ENCODE measurements at places on chromosomes 2 and 18.

GRCh38 chr2:5985536-5986385 lies 293.6 kb downstream of the SOX11 start:
- DNase-seq: no peak

- no peak for DNase-seq
These were observed 54.6 kb upstream of the TNP1 start for GRCh38 chr2:216914491-216914890.

- no peak for DNase-seq
These were observed 50.5 kb downstream of the KCNE4 start for GRCh38 chr2:223102450-223102849.

DNA sequence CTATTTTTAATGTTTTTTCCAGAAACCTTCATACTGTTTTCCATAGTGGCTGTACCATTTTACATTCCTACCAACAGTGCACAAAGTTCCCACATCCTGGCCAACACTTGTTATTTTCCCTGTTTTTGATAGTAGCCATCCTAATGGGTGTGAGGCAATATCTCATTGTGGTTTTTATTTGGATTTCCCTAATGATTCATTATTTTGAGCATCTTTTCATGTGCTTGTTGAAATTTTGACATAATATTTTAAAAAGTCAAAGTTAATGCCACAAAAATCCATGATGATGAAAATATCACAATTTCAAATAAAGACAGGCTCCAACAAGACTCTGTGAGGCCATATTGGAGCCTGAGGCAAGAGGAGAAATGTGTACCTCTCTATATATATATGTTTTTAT lies 50.2 kb downstream of the VWA3B start:
- DNase-seq: no peak

DNA sequence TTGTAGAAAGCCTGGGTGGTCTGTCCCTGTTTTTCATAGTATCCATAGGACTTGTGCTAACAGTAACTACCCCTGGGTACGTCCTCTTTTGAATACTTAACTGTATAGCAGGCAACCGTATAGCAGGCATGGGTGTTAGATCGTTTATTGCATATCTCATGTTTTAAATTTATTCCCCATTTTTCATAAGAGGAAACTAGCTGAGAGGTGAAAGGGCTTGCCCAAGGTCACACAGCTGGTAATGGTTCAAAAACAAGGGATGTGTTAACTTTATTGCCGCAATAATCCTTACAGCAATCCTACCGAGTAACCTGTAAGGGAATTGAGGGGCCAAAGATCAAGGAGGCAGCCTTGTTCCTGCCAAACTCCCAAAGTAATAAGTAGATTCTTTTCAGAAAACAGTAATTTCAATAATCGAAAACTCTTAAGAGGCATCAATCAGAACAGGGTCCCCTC lies 990 bp upstream of the MGAT4A start:
- no peak for DNase-seq

GRCh38 chr2:167132906-167133555 lies 244.8 kb downstream of the XIRP2 start:
- no peak for DNase-seq

DNA sequence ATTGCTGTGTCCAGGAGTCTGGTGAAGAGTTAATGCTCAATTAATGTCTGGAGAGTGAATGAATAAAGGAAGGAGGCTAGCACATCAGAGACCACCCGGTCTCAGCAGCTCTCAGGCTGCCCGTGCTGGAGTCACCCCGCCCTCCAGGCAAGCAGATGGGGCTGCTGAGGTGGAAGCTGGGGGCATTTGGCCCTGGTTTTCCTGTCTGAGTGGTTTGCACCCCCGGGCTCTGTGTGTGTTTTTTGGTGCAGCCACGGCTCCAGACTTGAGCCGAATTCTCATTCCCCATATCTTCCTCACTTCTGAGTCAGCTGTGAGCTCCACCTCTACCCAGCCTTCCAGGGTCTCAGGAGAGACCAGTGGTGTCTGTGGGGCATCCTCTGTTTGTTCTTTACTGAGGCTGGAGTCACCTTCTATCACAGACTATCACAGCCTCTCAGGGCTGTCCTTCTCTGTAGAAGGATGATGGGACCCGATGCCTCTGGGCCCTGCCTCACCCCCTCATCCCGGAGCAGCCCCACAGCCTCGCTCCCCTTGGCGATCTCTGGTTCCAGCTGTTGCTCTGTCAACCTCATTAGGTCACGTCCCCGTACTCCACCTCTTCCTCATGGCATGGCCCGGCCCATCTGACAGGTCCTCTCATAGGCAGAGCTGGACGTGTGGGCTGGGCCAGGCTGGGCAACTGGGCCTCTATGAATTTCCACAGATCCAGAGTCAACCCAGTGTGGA lies 60.8 kb downstream of the HS1BP3 start:
- no peak for DNase-seq

- no peak for DNase-seq
These were observed 1.3 kb downstream of the PTPN2 start for GRCh38 chr18:12882453-12883371.

DNA sequence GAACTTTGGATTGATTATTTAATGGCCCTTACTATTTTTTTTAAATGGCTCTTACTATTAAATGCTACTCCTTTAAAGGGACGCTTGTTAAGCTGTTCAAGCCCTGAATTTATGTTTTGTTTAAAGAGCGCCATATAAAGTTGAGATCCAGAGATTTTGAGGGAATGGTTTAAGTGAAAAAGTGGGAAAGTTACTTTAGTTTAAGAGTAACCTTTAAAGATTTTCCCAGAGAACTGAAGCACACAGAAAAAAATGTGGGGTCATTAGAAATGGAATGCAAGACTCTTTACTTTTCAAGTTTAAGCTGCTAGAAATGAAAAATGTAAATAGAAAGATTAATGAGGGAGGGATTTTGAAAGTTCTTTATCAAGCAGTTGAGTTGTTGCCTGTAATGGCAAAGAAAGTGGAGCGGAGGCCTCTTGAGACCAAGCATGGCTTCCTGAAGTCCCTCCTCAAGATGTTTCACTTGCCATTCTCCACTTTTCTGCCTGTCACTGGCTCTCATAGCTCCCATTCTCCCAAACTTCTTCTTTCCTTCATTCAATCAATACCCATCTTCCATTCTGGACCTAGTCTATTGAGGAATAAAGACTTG lies 93.2 kb downstream of the KCNS3 start:
- DNase-seq: no peak

- DNase-seq: no peak
These were observed 148.5 kb downstream of the MGAT5 start for GRCh38 chr2:134402410-134402809.

DNA sequence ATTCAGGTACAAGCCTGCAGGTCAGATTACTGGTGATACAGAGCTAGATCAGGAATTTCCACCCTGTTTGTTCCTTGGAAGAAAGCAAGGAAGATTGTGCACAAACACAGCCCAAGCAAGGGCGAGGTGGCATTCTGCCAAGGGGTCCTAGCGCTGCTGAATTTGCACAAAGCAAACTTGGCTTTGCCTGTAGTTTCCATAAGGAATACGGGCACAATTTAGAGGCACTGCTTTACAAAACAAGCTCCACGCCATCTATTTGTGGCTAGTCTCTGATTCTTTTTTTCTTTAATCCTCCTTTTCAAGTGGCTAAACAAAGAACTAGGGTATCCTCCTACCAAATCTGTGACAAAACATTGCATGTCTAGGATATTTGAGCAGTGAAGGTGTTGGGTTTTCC lies 195.5 kb upstream of the ACVR2A start:
- DNase-seq: no peak

DNA sequence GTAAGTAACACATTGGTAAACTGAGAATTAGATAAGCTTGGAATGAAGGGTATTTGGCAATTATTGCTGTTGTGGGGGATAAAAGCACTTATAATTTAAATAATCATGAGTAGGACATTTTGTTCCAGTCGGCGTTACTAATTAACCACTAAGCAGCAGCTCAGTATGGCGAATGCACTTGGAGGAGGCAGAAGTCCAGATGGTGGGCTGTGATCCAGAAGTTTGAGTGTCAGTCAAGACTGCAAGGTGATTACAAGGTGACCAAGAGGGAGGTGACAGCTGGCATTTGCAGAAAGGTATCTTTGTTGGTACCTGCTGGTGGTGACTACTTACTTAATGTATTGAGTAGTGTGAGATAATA lies 643.6 kb upstream of the FAM98A start:
- no peak for DNase-seq

GRCh38 chr2:151840216-151841046 lies 12.2 kb upstream of the ARL5A start:
- DNase-seq: no peak

DNA sequence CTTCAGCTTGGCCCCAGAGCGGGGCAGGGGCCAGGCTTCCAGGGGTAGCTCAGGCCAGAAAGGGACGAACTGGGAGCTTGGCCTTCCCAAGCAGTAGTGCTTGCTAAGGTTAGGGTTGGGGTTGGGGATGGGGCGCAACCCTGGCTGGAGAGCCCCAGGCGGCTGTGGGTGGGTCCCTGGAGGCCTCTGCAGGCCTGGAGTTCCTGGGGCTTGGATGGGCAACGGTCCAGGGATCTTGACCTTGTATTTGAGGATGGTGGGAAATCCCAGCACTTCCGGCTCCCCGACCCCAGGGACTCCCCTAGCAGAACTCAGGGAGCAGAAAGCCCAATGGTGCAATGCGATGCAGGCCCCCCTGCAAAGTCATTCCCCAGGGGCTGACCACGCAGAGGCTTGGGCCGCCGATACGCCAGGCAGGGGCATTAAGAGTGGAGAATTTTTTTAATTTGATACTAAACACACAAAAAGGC lies 12.6 kb upstream of the MLPH start:
- no peak for DNase-seq

DNA sequence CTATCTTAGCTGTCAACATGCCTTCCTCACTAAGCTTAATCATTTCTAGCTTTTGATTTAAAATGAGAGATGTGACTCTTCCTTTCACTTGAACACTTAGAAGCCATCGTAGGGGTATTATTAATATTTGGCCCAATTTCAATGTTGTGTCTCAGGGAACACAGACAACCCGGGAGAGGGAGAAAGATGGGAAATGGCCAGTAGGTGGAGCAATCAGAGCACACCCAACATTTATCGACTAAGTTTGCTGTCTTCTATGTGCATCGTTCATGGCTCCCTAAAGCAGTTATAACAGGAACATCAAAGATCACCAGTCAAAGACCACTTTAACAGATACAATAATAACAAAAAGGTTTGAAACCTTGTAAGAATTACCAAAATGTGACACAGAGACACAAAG lies 110.2 kb downstream of the OLA1 start:
- DNase-seq: no peak

DNA sequence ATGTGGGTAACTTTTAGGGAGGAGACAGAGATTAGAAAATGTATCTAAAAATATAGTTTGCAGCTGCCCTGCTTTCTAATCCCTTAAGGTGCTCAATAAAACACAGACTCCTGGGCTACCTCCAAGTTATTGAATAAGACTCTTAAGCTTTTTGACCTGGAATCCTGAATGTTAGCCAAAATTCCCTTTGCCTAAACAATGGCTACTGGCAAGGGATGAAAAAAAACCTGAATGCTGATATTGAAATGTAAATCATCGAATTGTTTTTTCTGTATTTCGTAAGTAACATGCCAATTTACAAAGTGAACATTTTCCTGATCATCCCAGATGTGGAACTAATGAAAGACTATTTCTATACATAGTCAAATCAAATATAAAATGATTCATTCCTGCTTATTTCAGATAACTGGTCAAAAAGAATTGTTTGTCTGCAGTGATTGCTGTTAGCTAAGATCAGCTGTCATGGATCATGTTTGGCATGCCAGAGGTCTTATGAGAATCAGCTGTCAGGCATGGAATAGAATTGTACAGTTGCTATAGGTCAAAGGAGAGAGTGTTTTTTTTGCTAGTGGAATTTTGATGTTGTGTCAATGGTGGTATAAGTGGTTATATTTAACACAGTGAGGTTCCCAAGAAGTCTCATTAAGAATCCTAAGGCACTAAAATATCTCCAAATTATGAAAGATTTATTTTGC lies 363.6 kb upstream of the CWC22 start:
- no peak for DNase-seq

- DNase-seq: no peak
These were observed 26.5 kb downstream of the STEAP3 start for GRCh38 chr2:119249855-119250717.

DNA sequence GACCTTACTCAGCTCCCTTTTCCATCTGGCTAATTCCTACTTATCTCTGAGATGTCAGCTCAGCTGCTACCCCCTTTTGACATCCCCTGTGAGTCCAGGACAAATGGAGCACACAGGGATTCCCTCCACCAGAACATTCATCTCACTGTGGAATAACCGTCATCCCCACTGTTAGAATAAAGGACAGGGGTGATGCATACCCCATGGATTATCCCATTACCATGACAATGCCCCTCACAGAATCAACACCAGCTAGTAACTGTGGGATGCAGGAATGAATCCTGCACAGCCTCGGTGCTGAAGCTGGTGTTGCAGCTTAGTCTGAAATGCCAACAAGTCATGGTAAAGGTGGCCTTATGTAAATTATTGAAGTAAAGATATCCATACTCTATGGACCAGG lies 624.8 kb upstream of the RAB6C start:
- DNase-seq: no peak

GRCh38 chr2:189698020-189698887 lies 23.8 kb downstream of the ANKAR start:
- peak; percentile 50 for DNase-seq

DNA sequence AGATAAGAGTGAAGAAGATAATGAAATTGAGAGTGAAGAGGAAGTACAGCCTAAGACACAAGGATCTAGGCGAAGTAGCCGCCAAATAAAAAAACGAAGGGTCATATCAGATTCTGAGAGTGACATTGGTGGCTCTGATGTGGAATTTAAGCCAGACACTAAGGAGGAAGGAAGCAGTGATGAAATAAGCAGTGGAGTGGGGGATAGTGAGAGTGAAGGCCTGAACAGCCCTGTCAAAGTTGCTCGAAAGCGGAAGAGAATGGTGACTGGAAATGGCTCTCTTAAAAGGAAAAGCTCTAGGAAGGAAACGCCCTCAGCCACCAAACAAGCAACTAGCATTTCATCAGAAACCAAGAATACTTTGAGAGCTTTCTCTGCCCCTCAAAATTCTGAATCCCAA lies 15.7 kb downstream of the MSH6 start:
- DNase-seq: no peak

DNA sequence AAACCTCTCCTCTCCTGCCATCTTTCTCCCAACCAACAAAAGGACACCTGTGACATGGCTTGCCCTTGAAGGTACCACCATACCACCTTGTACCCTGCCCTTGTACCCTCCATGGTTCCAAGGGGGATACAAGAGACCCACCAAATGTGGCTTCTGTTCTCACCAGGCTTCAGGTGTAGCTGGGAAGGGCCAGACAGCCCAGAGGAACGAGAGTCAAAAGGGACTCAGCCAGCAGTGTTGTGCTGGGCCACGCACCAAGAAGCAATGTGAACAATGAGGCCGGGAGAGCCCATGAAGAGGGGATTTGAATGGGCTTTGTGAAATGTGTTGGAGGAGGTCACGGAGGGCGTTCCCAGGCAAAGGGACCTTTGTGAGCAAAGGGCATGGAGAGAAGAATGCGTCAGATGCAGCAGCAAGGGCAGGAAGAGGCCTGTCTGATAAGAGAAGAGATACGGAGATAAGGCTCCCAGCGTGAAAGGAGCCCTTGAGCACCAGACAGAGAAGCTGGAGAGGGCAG lies 48.6 kb downstream of the PLB1 start:
- DNase-seq: peak; percentile 7

GRCh38 chr2:12663306-12664037 lies 53.3 kb upstream of the TRIB2 start:
- no peak for DNase-seq

GRCh38 chr2:11975373-11975772 lies 228.9 kb downstream of the LPIN1 start:
- DNase-seq: no peak
